ENCODE measurements at places on chromosomes 5 and 9.

- no peak overlapping the region for H3K27ac ChIP-seq
- no peaks in the 10 kb centered on the region for H3K27me3 ChIP-seq
- DNase-seq: no peak
- H3K4me3 ChIP-seq: no peak overlapping the region
Observed at GRCh38 chr5:44257221-44257620, 132.0 kb downstream of the FGF10 start.

- H3K4me3 ChIP-seq: peak overlapping the region; percentile 70
- H3K27ac ChIP-seq: peak overlapping the region; percentile 94
- H3K4me1 ChIP-seq: peaks cover 14% of the 10 kb centered on the region
- H3K27me3 ChIP-seq: no peaks in the 10 kb centered on the region
Observed at GRCh38 chr5:150485693-150486401, 22.1 kb upstream of the NDST1 start.

GRCh38 chr9:18596920-18597319 is 123.0 kb downstream of the ADAMTSL1 start:
- H3K4me1 ChIP-seq: peaks cover 3% of the 10 kb centered on the region
- DNase-seq: no peak
- H3K27me3 ChIP-seq: no peaks in the 10 kb centered on the region
- H3K36me3 ChIP-seq: no peaks in the 10 kb centered on the region
- H3K4me3 ChIP-seq: no peak overlapping the region

GRCh38 chr5:154097031-154097430 is 58.3 kb downstream of the MFAP3 start:
- no peak overlapping the region for H3K27ac ChIP-seq
- no peak for DNase-seq
- H3K27me3 ChIP-seq: no peaks in the 10 kb centered on the region
- no peaks in the 10 kb centered on the region for H3K36me3 ChIP-seq
- H3K4me3 ChIP-seq: no peak overlapping the region

DNA sequence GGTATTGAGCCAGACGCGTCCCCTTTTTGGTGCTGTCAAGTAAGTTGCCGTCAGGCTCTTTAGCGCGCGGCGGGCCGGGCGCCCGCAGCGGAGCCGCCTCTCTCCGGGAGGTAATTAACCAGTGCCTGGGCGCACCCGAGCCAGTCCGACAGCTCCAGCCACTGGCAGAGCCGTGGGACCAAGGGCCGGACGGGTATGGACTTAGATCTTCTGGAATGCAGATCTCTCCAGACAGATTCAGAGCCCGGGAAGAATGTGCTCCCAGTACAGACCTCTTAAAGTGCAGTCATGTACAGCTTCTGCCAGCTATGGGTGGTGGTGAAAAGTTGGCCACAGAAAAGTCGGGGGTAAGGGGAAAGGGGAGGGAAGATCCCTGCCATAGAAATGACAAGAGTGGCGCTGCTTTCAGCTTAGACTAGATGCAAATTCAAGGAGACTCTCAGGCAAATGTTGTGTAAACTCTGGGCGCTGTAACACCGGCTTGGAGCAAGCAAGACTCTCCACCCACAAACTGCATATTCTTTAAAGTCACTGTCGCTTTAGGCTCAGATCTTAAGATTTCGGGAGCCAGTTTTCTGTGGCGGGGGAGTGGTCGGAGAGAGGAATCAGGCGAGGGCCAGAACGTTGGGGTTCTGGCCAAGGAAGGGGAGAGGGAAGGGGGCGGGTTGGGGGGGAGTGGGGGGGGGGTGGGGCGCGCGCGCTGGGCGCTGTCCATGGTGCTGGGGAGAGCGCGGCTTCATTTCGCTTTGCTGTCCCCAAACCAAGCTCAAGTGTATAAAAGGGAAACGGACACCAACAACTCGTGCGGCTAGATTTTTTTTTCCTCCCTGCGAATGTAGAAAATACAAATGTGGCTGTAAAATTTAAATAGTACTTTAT is 29.2 kb downstream of the NR2F1 start:
- no peaks in the 10 kb centered on the region for H3K27me3 ChIP-seq
- DNase-seq: no peak
- H3K36me3 ChIP-seq: no peaks in the 10 kb centered on the region

DNA sequence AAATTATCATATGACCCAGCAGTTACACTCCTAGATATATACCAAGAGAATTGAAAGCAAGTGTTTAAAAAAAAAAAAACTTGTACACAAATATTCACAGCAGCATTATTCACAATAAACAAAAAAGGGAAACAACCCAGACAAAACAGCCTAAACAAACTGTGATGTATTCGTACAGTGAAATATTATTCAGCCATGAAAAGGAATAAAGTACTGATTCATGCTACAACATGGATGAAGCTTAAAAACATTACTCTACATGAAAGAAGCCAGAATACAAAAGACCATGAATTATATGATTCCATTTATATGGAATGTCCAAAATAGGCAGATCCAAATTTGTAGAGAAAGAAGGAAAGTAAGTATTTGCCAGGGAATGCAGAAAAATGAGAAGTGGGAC is 161.1 kb downstream of the CWC27 start:
- H3K27me3 ChIP-seq: no peaks in the 10 kb centered on the region
- H3K36me3 ChIP-seq: no peaks in the 10 kb centered on the region
- H3K4me3 ChIP-seq: no peak overlapping the region
- DNase-seq: no peak
- H3K27ac ChIP-seq: no peak overlapping the region
- H3K4me1 ChIP-seq: no peaks in the 10 kb centered on the region

GRCh38 chr5:36040651-36041536 is 25.8 kb downstream of the UGT3A2 start:
- H3K4me1 ChIP-seq: no peaks in the 10 kb centered on the region
- H3K27ac ChIP-seq: no peak overlapping the region
- H3K27me3 ChIP-seq: no peaks in the 10 kb centered on the region
- H3K4me3 ChIP-seq: no peak overlapping the region

DNA sequence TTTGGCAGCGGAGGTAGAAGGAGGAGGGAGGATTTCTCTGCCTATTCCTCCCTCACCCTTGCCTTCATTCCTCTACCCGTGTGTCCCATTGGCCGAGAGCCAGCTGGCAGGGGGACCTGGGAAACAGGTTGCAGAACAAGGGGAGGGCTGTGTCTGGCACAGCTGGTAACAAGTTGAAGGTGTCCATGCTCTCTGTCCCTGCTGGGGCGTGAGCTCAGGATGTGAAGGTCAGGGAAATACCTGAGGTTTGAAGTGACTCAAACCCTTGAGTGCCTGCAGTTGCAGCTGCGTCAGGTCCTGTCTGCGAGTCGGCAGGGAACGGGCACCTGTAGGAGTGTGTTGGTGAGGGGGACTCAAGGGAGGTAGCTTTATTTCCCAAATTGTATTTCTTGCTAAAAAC is 16.2 kb downstream of the MIGA2 start:
- no peak overlapping the region for H3K4me3 ChIP-seq
- H3K4me1 ChIP-seq: no peaks in the 10 kb centered on the region
- H3K27me3 ChIP-seq: no peaks in the 10 kb centered on the region
- no peaks in the 10 kb centered on the region for H3K36me3 ChIP-seq
- H3K27ac ChIP-seq: no peak overlapping the region

DNA sequence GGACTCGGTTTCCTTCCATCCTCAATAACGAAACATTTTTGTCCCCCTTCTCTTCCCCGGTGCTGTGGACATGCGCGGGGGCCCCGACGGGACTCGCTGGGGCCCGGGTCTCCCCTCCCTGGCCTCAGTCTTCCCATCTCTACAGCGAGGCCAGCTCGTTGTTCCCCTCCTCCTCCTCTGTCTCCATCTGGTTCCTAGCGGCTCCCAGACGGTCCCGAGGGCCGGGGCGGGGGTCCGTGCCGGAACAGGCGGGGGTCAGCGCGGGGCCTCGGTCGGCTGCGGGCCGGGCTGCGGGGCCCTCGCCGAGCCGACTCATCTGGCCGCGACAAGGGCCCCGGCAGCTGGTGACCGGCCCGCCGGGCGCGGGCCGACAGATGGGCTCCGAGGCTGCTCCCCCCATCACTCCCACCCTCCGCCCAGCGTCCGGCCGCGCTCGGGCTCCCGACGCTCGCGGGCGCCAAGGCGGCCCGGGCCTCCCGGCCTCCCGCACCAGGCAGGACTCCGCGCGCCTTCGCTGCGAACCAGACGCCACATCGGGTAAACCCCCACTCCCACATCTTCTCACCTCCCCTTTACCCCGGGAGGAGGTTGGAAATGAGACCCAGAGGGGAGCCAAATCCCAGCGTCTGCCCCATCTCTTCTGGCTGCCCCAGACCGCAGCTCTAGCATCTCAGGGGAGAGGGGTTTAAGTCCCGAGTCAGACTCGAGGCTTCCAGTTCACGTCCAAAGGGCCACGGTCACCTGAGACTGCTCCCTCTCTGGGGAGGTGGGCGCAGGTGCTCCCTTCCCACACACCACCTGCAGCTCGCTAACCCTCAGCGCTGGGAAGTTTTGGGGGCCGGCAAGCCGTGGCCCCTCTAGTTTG is 8.1 kb downstream of the BARHL1 start:
- H3K36me3 ChIP-seq: peaks cover 2% of the 10 kb centered on the region
- H3K4me1 ChIP-seq: no peaks in the 10 kb centered on the region
- no peaks in the 10 kb centered on the region for H3K27me3 ChIP-seq
- DNase-seq: no peak
- no peak overlapping the region for H3K27ac ChIP-seq

GRCh38 chr9:113887436-113887835 is 11.3 kb downstream of the ZNF618 start:
- H3K4me3 ChIP-seq: no peak overlapping the region
- no peak for DNase-seq

- DNase-seq: no peak
- no peaks in the 10 kb centered on the region for H3K36me3 ChIP-seq
- no peaks in the 10 kb centered on the region for H3K27me3 ChIP-seq
Observed at GRCh38 chr5:73826301-73827105, 200.5 kb downstream of the ARHGEF28 start.

All from aorta (tissue), 5 donors.